ENCODE measurements at places on chromosomes 13 and 19.

DNA sequence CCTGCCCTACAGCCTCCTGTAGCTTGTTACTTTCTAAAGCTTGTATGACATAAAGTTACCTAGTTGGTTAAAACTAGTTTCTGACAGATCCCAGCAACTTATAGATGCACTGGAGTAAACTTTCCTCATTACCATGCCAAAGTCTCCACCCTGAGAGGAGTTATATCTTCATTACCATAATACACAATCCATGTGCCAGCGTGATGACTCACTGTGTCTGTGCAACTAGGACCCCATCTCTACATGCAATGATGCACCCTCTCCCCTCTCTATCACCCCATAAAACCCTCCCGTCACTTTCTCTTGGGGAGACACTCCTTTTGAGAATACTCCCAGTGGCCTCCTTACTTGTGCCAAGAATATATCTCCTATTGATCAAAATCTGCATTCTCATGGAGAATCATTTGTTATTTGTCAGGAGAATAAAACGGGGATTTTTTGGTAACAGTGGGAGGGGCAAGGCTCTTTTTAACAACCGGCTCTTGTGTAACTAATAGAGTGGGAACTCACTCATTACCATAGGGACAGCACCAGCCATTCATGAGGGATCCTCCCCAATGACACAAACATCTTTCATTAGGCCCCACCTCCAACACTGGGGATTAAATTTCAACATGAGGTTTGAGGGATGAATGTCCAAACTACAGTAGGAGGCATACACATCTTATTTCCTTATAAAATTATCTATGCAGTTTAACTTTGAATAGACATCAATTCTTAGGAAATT lies 235.1 kb upstream of the ATXN8OS start:
- DNase-seq = no peak

DNA sequence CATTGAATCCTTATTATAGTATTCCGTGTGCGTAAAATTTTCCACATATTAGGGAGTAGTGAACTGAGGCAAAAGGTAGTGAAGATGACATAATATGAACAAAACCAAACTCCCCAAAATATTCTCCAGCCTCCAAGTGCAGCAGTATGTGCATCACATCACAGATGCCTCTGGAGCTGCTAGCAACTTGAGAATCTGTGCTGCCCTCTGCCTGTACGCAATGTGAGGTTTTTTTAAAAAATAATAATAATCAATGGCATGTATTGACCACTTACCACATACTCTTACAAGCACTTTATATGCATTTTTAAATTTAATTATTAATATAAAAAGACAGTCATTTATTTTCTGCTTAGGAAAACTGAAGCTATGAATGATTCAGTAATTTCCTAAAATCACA lies 583.0 kb upstream of the SPRY2 start:
- DNase-seq = no peak

- DNase-seq = no peak
These were observed 6.6 kb downstream of the PEPD start for GRCh38 chr19:33514885-33515551.

DNA sequence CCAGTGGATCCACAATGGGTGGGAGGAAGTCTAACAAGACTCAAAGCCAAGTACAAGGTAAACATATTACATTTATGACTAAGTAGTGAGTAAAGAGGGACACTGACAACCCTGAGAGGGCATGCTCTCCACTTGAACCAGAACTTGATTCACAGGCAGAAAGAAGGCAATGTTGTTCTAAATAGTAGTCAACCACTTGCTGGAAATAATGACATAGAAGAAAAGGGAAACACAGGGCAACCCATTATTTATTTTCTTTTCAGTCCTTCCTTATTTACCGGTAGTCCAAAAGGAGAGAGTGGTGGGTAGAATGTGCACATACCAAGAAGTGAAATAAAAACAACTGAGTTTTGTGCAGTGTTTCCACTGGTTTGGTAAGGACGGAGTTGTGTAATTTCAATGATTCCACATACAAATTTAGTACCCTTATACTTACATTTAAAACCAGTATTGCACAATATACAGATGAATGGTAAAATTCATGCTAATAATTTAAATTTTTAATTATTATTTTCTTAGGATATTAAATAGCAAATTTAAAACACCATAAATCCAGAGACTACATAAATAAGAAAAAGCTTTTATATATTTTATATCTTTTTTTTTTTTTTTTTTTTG lies 65.9 kb downstream of the ENOX1 start:
- DNase-seq = no peak

- DNase-seq = no peak
These were observed 131.3 kb downstream of the URI1 start for GRCh38 chr19:30073152-30074000.

- no peak for DNase-seq
These were observed 954.3 kb upstream of the SPRY2 start for GRCh38 chr13:81295177-81295576.

DNA sequence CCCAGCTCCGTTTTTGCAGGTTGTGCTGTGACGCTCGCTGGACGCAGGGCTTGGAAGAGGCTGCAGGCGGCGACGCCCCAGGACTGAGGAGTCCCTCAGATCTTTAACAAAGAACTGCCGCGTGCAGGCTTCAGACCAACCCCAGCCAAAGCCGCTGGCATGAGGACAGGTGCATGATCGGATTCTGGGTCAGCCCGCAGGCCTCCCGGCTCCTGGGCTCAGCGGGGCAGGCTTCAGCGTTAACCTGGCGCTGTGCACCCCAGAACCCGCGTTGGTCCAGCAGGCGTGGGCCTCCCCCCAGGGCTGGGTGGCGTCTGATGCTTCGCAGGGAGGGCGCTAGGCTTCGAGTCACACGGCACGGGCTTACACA lies 920 bp upstream of the TIMM13 start:
- no peak for DNase-seq

DNA sequence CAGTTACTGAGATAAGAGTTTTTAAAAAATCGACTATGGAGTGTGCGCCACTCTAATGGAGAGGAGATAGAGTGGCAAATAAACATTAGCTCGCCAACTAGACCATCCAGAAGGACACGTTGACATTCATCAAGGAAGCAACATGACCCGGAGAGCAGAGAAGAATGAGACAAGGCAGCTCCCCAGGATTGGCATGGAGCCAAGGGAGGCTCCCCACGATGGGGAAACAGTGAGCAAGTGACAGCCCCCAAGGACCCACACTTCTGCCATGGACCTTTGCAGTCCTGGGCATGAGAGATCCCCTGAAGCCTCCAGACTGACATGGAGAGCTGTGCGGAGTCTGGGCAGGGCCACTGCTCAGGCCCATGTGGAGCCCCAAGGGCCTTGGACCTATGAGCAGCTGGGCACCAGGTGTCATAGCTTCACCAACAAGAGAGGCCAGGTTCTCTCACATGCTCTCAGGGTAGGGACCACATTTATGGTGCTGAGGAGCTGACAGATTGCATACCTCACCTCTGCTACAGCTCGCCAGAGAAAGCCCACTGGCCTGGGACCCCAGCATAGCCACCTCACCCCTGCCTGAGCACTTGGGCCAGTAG lies 6.7 kb downstream of the SIGLEC6 start:
- DNase-seq = peak; percentile 47
